ENCODE measurements at places on chromosomes 7 and 10. TPM values are rescaled to one million over a fixed set of nuclear protein-coding genes. Genes with fewer than 3 reads are reported as not detected.

DNA sequence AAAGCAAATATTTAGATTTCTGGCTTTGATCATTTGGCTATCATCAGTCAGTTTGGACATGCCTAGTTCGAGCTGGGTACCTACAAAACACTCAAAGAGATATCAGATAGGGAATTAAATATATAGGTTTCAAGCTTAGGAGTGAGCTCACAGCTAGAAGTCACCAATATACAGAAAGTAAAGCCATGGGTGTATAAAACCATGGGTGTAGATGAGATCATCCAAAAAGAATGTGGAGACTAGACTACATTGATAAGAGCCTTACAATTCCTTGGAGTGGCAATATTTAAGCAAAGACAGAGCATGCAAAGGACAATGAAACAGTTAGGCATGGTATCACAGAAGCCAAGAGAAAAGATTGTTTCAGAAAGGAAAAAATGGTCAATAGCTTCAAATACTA lies 7.2 kb upstream of the RALA start:
- peak overlapping the region; percentile 21 for H3K27ac ChIP-seq
- H3K4me1 ChIP-seq, result peaks cover 41% of the 10 kb centered on the region
- H3K36me3 ChIP-seq, result no peaks in the 10 kb centered on the region
- H3K4me3 ChIP-seq, result no peak overlapping the region

DNA sequence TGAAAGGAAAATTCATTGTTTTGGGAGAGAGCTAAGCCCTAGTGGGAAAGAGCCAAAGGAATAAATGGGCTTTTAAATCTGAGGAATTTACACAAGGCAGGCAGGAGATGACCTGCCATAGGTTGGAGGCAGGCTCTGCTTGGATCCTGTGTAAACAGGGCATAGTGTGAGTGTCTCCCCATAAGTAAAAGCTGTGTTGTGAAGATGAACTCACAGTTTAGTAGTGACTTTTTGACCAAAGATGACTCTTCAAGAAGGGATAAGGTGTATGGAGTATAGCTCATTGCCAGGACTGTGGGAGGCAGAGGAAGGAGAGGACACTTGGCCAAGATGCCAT lies 63.2 kb downstream of the KAT6B start:
- no peak overlapping the region for H3K4me3 ChIP-seq
- no peaks in the 10 kb centered on the region for H3K4me1 ChIP-seq
- DNase-seq, result no peak
- no peak overlapping the region for H3K27ac ChIP-seq

DNA sequence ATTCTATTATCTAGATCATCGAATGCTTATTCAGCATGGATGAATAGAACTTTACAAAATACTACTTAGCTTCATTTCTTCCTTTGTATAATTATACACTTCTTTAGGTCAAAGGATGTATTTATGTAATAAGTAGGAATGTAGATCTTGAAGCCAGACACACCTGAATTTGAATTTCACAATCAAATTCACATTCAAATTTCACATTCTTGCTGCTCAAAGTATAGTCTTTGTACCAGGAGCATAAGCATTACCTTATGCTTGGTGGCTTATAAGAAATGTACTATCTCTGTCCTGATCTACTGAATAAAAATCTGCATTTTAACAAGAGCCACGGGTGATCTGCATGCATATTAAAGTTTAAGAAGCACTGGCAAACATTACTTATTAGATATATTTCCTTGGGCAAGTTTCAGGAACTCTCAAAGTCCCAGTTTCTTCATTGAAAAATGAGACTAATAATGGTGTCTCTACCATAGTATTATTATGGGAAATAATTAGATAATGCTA lies 112.8 kb downstream of the CACNA2D1 start:
- H3K27ac ChIP-seq, result no peak overlapping the region
- DNase-seq, result no peak
- H3K36me3 ChIP-seq, result no peaks in the 10 kb centered on the region
- H3K27me3 ChIP-seq, result no peaks in the 10 kb centered on the region
- no peak overlapping the region for H3K4me3 ChIP-seq

DNA sequence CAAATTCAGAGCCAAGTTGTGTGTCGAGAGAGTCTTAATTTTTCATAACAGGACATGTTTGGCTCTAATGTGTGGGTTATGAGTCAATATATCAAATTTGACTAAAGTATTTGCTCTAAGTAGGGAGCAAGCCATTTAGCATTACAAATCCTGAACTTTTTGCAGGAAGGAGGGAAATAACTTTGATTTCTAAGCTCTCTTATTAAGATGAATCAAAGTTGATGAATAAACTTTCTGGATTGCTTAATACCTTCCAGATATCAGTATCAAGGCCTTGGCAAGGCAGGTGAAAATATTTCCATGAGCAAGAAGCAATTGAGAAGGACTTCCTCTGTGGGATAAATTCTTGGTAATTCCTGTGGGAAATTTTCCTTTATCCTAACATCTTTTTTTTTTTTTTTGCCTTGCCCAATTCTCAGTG lies 258.8 kb downstream of the AHR start:
- no peak for DNase-seq
- H3K36me3 ChIP-seq, result no peaks in the 10 kb centered on the region
- no peaks in the 10 kb centered on the region for H3K4me1 ChIP-seq
- H3K27me3 ChIP-seq, result peaks cover under 1% of the 10 kb centered on the region
- no peak overlapping the region for H3K27ac ChIP-seq
- no peak overlapping the region for H3K4me3 ChIP-seq

- peaks cover 29% of the 10 kb centered on the region for H3K27me3 ChIP-seq
- no peaks in the 10 kb centered on the region for H3K36me3 ChIP-seq
- no peak within 1 kb of the TSS for H3K27ac ChIP-seq
- DNase-seq, result no peak
Observed at GRCh38 chr10:80356563-80356988, at the start of the genes DYDC1 and DYDC2. TSS of gene DYDC1 (minus strand) at chr10:80356755. CDS start at chr10:80352601, 4,154 bp downstream. TSS of gene DYDC2 (plus strand) at chr10:80356781. CDS start at chr10:80362444, 5,663 bp downstream.

- H3K27ac ChIP-seq, result peak overlapping the region; percentile 13
- no peaks in the 10 kb centered on the region for H3K27me3 ChIP-seq
- peaks cover 20% of the 10 kb centered on the region for H3K36me3 ChIP-seq
- no peak for DNase-seq
- peaks cover 41% of the 10 kb centered on the region for H3K4me1 ChIP-seq
- H3K4me3 ChIP-seq, result no peak overlapping the region
Observed at GRCh38 chr10:3099291-3100092, 32.1 kb downstream of the PFKP start.

- DNase-seq, result no peak
- H3K4me3 ChIP-seq, result no peak overlapping the region
- H3K27ac ChIP-seq, result no peak overlapping the region
Observed at GRCh38 chr10:30256084-30256483, 93.0 kb downstream of the MTPAP start.

- H3K27ac ChIP-seq, result peak overlapping the region; percentile 15
- no peak for DNase-seq
- H3K4me1 ChIP-seq, result peaks cover 40% of the 10 kb centered on the region
- no peak overlapping the region for H3K4me3 ChIP-seq
- H3K36me3 ChIP-seq, result no peaks in the 10 kb centered on the region
Observed at GRCh38 chr10:132590752-132591121, 53.1 kb downstream of the INPP5A start.

DNA sequence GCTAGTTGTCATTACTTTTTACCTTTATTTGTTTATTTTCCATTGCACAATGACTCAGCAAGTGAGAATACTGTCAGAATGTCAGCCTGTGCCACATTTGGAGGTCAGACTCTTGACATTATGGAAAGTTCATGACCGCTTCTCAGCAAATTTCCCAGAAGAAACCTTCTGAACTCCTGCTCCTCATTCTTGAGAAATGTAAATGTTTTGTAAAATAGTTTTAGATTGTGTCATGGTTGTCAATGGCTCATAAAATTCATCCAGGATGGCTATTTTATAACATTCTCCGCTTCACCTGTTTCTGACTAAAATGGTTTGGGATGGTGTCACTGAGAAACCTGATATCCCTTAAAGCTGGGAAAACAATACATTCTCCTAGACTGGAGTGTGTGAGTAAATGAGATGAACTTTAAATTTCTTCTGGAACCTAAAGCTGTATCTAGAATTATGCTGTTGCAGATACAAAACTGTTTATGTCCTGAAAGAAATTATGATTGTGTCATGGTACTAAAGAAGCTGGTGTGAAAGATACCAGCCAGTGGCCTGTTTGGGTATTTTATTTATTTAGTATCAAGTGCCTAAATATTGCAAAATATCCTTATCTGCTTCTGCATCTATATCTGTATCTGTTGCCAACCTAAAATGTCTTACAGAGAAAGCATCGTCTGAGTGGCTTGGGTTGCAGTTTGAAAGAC lies 671.7 kb downstream of the GATA3 start:
- no peaks in the 10 kb centered on the region for H3K36me3 ChIP-seq
- H3K4me3 ChIP-seq, result no peak overlapping the region
- no peaks in the 10 kb centered on the region for H3K4me1 ChIP-seq
- DNase-seq, result no peak

GRCh38 chr10:26391701-26392695 lies 46.1 kb upstream of the APBB1IP start:
- H3K27me3 ChIP-seq, result no peaks in the 10 kb centered on the region
- no peaks in the 10 kb centered on the region for H3K4me1 ChIP-seq
- no peaks in the 10 kb centered on the region for H3K36me3 ChIP-seq
- no peak overlapping the region for H3K4me3 ChIP-seq
- no peak for DNase-seq

DNA sequence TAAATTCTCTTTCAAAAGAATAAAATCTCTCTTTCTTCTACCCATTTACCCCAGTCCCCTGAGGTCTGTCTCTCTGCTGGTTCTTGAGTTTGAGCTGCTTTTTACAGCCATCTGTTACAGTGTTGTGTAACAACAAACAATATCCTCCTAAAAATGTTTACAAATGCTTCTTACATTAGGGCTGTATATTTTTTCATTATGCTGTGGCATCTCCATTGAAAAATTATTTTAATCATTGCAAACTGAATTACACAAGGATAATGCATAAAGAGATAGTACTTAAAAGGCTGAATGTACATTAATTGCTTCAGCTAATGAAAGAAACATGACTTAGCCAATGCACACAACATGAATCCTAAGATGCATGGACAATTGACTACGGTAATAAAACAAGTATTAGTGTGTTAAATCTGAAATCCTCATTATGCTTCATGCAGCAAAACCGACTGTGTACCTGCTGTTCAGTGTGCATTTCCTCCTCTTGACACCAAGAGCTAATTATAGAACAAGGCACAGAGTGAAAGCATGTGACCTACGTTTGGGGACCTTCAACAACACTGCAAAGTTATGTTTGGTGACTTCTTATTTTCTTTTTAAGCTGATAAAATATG lies 181.7 kb upstream of the RHOBTB1 start:
- no peaks in the 10 kb centered on the region for H3K36me3 ChIP-seq
- H3K4me1 ChIP-seq, result peaks cover 5% of the 10 kb centered on the region
- H3K4me3 ChIP-seq, result no peak overlapping the region
- H3K27ac ChIP-seq, result no peak overlapping the region
- H3K27me3 ChIP-seq, result no peaks in the 10 kb centered on the region
- no peak for DNase-seq

GRCh38 chr10:121152033-121152432 lies 300.9 kb downstream of the WDR11 start:
- no peak overlapping the region for H3K4me3 ChIP-seq
- H3K36me3 ChIP-seq, result no peaks in the 10 kb centered on the region
- H3K27ac ChIP-seq, result no peak overlapping the region
- no peaks in the 10 kb centered on the region for H3K4me1 ChIP-seq
- H3K27me3 ChIP-seq, result no peaks in the 10 kb centered on the region
- no peak for DNase-seq

- peaks cover 8% of the 10 kb centered on the region for H3K4me1 ChIP-seq
- H3K36me3 ChIP-seq, result no peaks in the 10 kb centered on the region
- DNase-seq, result no peak
- H3K4me3 ChIP-seq, result no peak overlapping the region
- no peaks in the 10 kb centered on the region for H3K27me3 ChIP-seq
Observed at GRCh38 chr10:5584895-5585516, 60.2 kb downstream of the CALML3 start.

DNA sequence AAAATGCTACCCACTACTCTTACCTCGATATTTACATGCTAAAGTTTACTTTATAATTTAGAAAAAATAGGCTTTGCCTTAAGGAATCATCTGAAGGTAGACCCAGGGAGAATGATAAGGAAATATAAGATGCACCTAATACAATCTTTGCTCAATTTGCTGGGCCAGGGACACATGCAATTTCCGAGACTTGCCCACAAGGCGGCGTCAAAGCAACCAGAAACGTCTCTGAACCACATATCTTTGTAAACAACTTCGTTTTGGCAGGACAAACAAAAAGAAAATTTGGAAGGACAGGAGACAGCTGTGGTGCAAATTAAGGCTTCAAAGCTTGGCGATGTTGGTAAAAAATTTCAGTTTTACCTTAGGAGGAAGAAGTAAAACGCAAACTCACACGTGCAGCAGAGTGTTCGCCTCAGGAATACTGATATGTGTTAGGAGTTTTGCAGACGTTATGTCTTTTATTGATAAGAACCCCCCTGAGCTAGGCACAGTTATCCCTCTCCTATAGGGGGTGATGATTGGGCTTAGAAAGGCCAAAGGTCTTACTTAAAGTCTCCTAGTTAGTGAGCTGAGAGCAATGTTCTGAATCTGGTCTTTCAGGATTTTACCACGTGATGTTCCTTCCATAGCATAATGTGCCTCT lies 134.3 kb downstream of the PRKCQ start:
- H3K27ac ChIP-seq, result no peak overlapping the region
- no peaks in the 10 kb centered on the region for H3K36me3 ChIP-seq
- H3K4me1 ChIP-seq, result no peaks in the 10 kb centered on the region
- no peak overlapping the region for H3K4me3 ChIP-seq
- peak; percentile 41 for DNase-seq

DNA sequence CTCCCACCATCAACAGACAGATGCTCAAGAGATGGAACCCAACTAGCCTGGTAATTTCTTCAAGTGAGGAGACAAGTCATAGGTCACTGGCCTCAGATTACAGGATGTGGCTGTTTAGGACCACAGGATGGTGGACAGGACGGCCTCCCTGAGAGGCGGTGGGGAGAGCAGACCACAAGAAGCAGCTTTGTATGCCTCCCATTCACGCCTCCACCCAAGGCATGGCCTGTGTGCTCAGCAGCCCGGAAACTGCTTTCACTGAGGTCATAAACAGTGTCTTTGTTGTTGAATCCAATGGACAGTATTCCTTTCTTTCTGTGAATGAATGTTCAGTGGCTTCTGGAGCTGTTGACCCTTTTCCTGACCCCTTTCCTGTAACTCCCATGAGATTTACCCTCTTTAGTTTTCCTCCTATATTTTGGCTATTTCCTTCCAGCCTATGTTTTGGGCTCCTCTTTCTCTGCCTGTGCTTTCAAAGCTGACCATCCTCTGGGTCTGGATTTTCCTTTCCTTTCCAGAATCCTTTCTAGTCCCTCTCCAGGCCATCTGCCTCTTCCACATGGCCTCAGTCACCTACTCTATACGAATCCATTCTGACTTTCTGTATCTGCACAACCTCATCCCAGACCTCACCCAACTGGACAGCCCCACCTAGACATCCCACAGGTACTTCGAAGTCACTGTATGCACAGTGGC lies 32.4 kb upstream of the INPP5F start:
- H3K27me3 ChIP-seq, result no peaks in the 10 kb centered on the region
- H3K4me3 ChIP-seq, result no peak overlapping the region
- H3K27ac ChIP-seq, result no peak overlapping the region
- H3K4me1 ChIP-seq, result peaks cover 3% of the 10 kb centered on the region
- DNase-seq, result no peak

The AKR1C2 gene
- total RNA-seq, result 1.7 TPM

The TRA2A gene
- total RNA-seq, result 112 TPM

The NACAD gene
- 4.3 TPM for total RNA-seq

The HTRA1 gene
- 192 TPM for total RNA-seq

The BEND7 gene
- 31.7 TPM for total RNA-seq

The CDNF gene
- total RNA-seq, result 0.99 TPM

The CPXM2 gene
- total RNA-seq, result 0.42 TPM

The TLX1 gene
- total RNA-seq, result not detected

The STX1A gene
- total RNA-seq, result 16.8 TPM
